ENCODE measurements at places on chromosomes 1 and 21. TPM values are rescaled to one million over a fixed set of nuclear protein-coding genes. Genes with fewer than 3 reads are reported as not detected.

DNA sequence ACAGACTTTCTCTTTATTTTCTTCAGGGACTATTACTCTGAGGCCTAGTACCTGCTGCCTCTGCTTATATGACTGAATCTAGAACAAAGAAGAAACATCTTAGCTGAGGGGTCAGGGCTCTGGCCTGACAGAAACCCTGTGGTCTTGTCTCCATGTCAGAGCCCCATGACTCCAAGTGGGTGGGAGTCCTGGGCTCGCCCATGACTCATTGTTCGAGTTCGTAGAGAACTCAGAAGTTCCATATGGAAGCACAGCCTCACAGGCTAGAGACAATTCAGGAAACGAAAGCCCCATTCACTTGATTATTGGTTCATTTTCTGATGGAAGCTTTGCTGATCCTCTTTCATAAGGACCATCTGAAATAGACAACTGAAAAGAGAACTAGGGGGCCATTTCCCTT lies 73.2 kb downstream of the CD58 start:
- DNase-seq = no peak
- peaks cover 5% of the 10 kb centered on the region for H3K27me3 ChIP-seq
- H3K4me1 ChIP-seq = no peaks in the 10 kb centered on the region

DNA sequence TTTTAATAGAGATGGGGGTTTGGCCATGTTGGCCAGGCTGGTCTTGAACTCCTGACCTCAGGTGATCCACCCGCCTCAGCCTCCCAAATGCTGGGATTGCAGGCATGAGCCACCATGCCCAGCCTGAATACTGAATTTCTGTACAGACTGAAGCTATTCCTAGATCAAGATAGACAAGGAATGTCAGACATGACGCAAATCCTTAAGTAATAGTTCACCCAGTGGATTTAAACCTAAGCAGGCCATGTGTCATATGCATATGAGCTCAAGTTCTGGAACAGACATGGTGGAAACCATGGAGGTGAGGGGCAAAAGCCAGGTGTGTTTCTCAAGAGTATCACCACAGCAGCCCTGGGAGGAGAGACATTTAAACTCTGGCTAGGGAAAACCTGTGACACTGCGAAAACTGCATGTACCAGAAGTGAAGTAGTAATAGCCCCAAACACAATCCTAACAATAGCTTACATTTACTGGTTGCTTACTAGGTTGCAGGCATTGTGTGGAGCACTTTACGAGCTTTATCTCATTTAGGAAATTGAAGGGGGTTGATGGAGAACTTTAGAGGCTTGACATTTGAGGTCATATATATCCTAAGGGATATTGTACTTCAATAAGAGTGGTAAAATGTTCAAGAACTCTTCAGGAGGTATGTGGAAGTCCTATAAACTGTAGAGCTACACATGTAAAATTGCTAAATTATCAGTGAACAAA lies 31.7 kb upstream of the MAN1A2 start:
- H3K27me3 ChIP-seq = peaks cover 2% of the 10 kb centered on the region
- H3K36me3 ChIP-seq = no peaks in the 10 kb centered on the region
- peaks cover 7% of the 10 kb centered on the region for H3K4me1 ChIP-seq
- no peak for DNase-seq
- no peak overlapping the region for H3K4me3 ChIP-seq

DNA sequence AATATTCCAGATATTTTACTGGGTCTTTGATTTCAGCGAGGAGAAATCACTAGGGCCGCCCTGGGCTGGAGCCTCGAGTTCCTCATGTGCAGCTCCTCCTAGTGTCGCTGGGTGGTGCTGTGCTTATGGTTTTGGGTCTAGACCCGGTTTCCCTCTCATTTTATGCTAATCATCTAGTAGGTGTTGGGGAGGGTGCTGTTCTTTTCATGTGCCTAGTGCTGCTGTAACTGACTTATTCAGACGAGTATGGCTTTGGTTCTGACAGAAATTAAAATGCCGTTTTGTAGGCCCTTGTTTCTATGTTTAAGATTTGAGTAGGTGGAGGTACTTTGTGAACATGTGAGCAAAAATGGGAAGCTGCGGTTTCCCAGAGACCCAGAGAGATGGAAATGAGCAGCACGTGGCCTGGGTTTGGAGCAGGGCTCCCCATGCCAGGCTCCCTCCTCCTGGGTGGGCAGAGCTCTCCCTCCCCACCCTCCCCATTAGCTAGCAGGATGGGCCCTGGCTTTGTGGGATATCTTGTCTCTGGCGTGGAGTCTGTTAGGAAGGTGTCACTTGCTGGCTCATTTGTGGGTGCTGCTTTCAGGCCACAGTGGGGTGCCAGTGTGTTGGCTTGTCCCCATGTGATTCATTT lies 74.0 kb upstream of the GPR88 start:
- no peaks in the 10 kb centered on the region for H3K36me3 ChIP-seq
- H3K27ac ChIP-seq = no peak overlapping the region
- H3K4me3 ChIP-seq = no peak overlapping the region
- DNase-seq = peak; percentile 50

- no peak for DNase-seq
- no peaks in the 10 kb centered on the region for H3K4me1 ChIP-seq
- no peak overlapping the region for H3K4me3 ChIP-seq
Observed at GRCh38 chr1:51487628-51488027, 31.4 kb downstream of the EPS15 start.

GRCh38 chr1:6329396-6329795 lies 64.2 kb downstream of the ACOT7 start:
- peaks cover 6% of the 10 kb centered on the region for H3K36me3 ChIP-seq
- H3K4me3 ChIP-seq = no peak overlapping the region
- H3K27me3 ChIP-seq = no peaks in the 10 kb centered on the region
- H3K27ac ChIP-seq = peak overlapping the region; percentile 52

GRCh38 chr1:212980123-212980785 lies 29.9 kb downstream of the VASH2 start:
- no peak for DNase-seq
- H3K27ac ChIP-seq = peak overlapping the region; percentile 67
- peak overlapping the region; percentile 14 for H3K4me3 ChIP-seq
- peaks cover 18% of the 10 kb centered on the region for H3K27me3 ChIP-seq

The NID1 gene
- total RNA-seq = 1.4 TPM

DNA sequence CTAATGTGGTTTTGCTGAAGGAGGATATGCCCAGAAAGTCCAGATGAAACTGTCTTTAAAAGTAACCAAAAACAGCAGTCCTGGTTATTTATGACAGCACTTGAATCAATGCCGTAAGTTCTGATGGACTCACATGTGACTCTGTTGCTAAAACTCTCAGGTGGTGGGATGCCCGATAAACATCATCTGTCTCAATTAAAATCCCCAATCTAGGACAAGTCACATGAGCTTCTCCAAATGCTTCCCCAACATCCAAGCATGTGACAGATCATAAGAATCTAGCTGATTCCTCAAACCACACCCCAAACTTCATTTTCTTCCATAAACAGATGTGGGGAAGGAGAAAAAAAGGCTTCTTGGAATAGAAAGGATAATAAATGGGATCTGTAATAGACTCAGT lies 786 bp upstream of the CTSK start:
- no peaks in the 10 kb centered on the region for H3K36me3 ChIP-seq
- H3K4me1 ChIP-seq = peaks cover 8% of the 10 kb centered on the region
- no peak overlapping the region for H3K4me3 ChIP-seq
- H3K27ac ChIP-seq = no peak overlapping the region
- H3K27me3 ChIP-seq = peaks cover 3% of the 10 kb centered on the region

DNA sequence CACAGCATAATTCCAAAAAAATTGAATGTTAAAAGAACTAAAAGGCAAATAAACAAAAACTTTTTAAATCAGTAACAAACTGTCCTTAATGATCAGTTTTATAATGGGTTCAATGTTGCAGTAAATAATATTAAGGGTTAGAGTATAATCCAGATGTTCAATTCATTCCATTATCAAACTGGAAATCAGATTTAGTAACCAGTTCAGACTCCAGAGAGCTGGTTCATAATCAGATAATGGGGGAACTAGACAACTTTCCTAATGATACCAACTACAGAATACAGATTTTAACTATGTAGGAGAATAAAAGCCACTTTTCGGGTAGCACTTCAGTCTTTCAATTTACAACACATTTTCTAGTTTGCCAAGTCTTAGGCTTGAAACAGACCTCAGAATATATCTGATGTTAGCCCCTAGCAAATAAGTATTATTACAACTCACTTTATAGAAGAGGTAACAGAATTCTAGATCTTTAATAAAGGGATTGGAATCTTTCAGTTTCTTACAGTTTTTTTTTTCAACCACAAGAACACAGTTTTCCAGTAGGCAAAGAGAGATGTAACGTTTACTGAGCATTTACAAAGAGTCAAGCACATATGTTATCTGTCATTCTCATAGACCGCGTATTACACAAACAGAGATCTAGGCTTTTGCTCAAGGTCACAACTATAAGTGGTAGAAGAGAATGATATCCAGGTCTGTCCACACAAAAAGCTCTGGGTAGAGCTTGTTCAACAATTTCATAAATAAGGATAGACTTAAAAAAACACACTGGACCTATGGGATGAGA lies 1.9 kb upstream of the DCAF6 start:
- H3K27me3 ChIP-seq = peaks cover 14% of the 10 kb centered on the region
- peak overlapping the region; percentile 98 for H3K27ac ChIP-seq

DNA sequence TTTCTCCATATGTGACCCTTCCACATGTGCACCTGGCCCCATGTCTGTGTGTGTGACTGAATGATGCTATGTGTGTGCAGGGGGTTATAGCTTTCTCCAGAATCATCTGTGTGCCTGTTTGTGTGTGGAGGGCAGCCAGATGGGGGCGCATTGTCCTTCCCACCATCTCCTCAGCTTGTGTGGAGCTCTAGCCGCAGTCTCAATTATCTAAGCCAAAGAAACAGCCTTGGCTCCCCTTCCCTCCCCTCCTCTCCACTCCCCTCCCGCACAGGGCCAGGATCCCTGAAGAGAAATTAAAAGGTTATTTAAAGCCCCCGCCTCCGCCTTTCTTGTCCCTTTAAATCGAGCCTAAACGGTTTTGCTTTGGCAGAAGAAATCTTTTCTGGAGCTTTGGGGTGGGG lies 1.8 kb upstream of the DMBX1 start:
- H3K36me3 ChIP-seq = peaks cover 4% of the 10 kb centered on the region
- peaks cover 7% of the 10 kb centered on the region for H3K4me1 ChIP-seq
- no peak overlapping the region for H3K4me3 ChIP-seq
- DNase-seq = peak; percentile 47
- no peak overlapping the region for H3K27ac ChIP-seq

DNA sequence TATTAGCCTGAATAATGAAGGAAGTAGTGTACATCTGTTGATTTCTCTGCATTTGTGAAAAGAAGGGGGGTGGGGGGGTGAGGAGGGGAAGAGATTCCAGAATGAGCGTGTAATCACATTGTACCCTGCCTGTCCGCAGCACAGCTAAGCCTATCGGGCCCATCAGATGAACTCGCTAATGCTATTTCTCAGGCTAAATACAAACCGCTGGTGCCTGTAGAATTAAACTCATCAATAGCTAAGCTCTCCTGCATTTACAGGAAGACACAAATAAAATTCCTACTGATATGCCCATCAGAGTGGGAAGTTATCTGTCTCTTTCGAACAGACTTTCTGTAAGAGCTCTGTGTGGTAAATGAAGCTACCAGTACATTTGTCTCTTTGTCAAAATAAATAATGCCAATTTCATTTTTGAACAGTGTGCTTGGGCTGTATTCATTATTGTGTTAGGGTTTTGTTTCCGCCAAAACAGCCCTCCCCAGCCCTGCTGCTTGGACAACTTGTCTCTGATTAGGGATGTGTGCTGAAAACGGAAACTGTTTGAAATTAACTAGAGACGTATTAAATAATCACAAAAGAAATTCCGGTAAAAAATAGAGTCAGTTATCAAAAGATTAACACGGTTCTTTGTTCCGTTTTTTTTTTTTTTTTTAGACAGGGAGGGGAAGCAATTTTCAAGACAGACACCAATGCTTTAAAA lies 305.4 kb downstream of the TTLL7 start:
- H3K4me1 ChIP-seq = peaks cover 57% of the 10 kb centered on the region
- peak overlapping the region; percentile 97 for H3K27ac ChIP-seq
- H3K4me3 ChIP-seq = peak overlapping the region; percentile 77
- peaks cover 4% of the 10 kb centered on the region for H3K27me3 ChIP-seq
- peaks cover 2% of the 10 kb centered on the region for H3K36me3 ChIP-seq

The APOBEC4 gene
- not detected for total RNA-seq

- H3K36me3 ChIP-seq = no peaks in the 10 kb centered on the region
- DNase-seq = no peak
- no peaks in the 10 kb centered on the region for H3K27me3 ChIP-seq
- H3K4me3 ChIP-seq = no peak overlapping the region
Observed at GRCh38 chr1:60878323-60878722, 204.0 kb upstream of the NFIA start.

The LENEP gene
- total RNA-seq = 1.3 TPM

GRCh38 chr1:28775121-28775942 lies 36.6 kb upstream of the OPRD1 start:
- H3K27ac ChIP-seq = no peak overlapping the region
- H3K27me3 ChIP-seq = peaks cover 4% of the 10 kb centered on the region
- peaks cover 2% of the 10 kb centered on the region for H3K4me1 ChIP-seq
- peak; percentile 65 for DNase-seq
- H3K4me3 ChIP-seq = no peak overlapping the region

GRCh38 chr21:25708467-25709065 lies 26.1 kb downstream of the ATP5PF start:
- no peak overlapping the region for H3K27ac ChIP-seq
- no peaks in the 10 kb centered on the region for H3K27me3 ChIP-seq
- no peaks in the 10 kb centered on the region for H3K36me3 ChIP-seq
- no peaks in the 10 kb centered on the region for H3K4me1 ChIP-seq
- DNase-seq = no peak
- no peak overlapping the region for H3K4me3 ChIP-seq

- H3K4me1 ChIP-seq = no peaks in the 10 kb centered on the region
- H3K27ac ChIP-seq = no peak overlapping the region
- H3K27me3 ChIP-seq = peaks cover 7% of the 10 kb centered on the region
- no peak for DNase-seq
Observed at GRCh38 chr21:45584786-45585185, 42.5 kb upstream of the SLC19A1 start.

DNA sequence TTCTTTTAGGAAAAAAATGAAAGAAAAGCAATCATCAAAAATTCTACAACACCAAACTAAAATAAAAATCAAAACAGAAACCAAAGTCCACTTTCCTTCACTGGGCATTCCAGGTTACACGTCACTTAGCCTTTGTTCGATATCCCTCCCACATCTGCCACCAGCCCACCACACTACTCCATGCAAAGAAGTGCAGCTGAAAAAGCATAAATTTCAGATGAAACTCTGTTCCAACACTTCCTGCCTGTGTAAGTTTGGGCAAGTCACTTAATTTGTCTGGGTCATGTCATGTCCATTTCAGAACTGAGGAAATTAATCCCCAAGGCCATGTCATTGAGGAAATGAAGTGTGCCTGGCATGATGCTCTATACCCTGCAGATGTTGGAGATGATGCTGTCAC lies 354.3 kb upstream of the USP24 start:
- H3K27me3 ChIP-seq = no peaks in the 10 kb centered on the region
- no peak overlapping the region for H3K4me3 ChIP-seq
- DNase-seq = no peak

The LYST gene
- 33.6 TPM for total RNA-seq

Measured in glutamatergic neuron (in vitro differentiated cells).